ENCODE measurements at places on chromosomes 7 and 10.
A peak's percentile ranks its signal among the peaks of the same experiment; 100 is the strongest.

GRCh38 chr10:132645247-132645530, 107.6 kb downstream of the INPP5A start:
- DNase-seq: no peak

GRCh38 chr7:41861642-41862041, 158.8 kb upstream of the INHBA start:
- DNase-seq: no peak

DNA sequence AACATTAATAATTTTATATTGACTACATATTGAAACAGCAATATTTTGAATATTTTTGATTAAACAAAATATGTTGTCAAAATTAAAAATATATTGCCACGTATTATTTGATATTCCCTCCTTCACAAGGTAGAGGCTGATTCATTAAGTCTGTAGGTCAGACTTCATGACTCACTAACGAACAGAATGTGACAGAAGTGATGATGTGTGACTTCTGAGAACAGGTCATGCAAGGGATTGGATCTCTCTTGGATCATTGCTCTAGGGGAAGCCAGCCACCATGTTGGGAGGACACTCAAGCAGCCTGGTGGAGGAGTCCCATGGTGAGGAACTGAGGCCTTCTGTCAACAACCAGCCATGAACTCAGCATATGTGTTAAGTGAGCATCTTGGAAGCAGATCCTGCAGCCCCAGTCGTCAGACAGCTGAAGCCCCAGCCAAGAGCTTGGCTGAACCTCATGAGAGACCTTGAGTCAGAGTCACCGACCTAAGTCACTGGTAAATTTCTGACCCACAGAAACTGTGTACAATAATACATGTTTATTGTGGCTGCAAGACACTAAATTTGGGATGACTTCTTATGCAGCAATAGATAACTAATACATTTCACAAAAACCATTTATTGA, 66.6 kb downstream of the HTR5A start:
- DNase-seq: no peak

GRCh38 chr7:134367956-134368749, 51.4 kb upstream of the SLC35B4 start:
- DNase-seq: no peak

GRCh38 chr10:69742928-69743602, 58.6 kb upstream of the COL13A1 start:
- DNase-seq: peak; percentile 40

DNA sequence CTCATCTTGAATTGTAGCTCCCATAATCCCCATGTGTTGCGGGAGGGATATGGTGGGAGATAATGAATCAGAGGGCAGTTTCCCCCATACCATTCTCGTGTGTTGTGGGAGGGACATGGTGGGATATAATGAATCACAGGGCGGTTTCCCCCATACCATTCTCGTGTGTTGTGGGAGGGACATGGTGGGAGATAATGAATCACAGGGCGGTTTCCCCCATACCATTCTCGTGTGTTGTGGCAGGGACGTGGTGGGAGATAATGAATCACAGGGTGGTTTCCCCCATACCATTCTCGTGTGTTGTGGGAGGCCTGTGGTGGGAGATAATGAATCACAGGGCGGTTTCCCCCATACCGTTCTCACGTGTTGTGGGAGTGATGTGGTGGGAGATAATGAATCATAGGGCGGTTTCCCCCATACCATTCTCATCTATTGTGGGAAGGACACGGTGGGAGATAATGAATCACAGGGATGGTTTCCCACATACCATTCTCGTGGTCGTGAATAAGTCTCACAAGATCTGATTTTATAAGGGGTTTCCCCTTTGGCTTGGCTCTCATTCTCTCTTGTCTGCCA, 271.0 kb downstream of the MAD1L1 start:
- DNase-seq: no peak

GRCh38 chr7:128727239-128727638, 11.9 kb upstream of the CALU start:
- no peak for DNase-seq

- no peak for DNase-seq
Observed at GRCh38 chr7:123798532-123799188, 46.3 kb upstream of the HYAL4 start.

DNA sequence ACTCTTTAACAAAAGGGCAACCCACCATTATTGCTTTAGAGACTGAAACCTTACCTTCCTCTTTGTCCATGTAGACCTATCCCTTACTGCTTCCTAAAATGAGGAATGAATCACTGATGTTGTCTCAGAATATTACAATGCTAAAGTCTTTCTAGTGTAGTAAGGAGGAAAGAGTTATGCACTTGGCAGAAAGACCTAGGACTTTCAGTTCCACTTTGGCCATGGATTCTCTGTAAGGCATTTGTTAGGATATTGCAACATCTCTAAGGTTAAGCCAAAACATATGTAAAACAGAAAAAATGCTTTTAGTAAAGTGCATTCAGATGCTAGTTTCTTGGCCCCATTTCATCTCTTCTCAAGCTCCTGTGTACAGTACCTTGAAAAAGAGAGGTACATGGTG, 230.9 kb downstream of the PARD3 start:
- no peak for DNase-seq

DNA sequence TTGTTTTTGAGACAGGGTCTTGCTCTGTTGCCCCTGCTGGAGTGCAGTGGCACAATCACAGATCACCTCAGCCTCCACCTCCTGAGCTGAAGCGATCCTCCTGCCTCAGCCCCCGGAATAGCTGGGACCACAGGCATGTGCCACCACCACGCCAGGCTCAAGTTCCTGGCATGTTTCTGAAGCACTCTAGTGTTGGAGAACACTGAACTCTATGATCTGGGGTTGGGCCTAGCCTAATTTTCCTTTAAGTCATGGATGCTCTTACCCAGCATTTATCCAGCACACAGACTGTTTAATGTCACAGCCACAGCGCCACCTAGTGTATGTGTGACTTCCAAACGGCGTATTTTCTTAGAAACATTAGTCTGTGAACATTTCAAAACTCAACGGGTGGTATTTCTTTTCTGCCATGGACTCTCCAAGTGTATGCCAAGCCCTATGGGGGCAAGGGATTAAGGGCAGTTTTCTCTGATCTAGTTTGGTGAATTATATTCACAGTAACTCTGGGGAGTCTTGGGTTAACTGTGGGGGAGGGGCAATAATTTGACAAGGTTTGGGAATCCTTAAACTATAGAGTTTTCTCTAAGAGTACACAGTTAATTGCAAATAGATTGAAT, 91.8 kb downstream of the CREM start:
- peak; percentile 74 for DNase-seq

DNA sequence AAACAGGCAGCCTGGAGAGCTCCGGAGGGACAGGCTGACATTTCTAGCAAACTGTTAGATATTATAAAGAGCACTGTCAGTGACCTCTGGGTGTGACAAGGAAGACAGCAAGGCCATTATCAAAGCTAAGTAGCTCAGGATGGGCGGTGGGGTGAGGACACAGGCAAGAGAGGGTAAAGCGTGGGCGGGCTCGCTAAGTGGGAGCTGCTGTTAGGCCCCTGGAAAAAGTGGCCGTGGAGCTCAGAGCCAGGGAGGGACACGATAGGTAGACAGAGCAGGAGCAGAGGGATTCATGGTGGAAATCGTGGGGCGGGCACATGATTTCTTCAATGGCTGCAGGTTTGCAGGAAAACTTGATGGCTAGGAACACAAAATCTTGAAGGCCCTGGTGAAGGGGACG, 51.4 kb upstream of the NPS start:
- DNase-seq: no peak

GRCh38 chr7:38147005-38147404, 31.0 kb upstream of the STARD3NL start:
- no peak for DNase-seq

GRCh38 chr10:15316145-15316544, 54.9 kb downstream of the FAM171A1 start:
- no peak for DNase-seq

DNA sequence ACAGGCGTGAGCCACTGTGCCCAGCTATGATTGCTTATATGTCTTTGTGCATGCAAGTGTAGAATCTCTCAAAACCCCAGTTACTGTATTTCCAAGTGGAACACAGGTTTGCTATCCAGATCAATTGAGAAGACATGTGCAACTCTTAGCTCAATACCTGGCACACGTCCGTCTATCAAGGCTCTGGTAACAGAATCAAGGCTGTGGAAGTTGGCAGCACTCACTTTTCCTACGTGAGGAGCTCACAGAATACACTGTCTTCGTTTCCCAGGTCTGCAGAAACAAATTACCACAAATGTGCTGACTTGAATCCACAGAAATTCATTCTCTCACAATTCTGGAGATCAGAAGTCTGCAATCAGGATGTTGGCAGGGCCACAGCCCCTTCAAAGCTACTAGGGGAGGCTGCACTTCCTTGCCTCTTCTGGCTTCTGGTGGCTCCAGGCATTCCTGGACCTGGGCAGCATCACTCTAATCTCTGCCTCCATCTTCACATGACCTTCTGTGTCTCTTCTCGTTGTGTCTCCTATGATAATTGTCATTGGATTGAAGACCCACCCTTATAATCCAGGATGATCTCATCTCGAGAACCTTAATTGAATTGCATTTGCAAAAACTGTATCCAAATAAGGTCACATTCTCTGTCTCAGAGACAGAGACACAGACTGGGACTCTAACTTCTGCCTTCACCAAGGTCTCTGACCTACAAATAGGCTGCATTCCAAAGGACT, 84.8 kb upstream of the C7orf33 start:
- DNase-seq: no peak

GRCh38 chr7:108086962-108087361, 43.2 kb downstream of the LAMB4 start:
- DNase-seq: no peak

- no peak for DNase-seq
Observed at GRCh38 chr7:94272821-94273583, 121.7 kb upstream of the COL1A2 start.

GRCh38 chr10:80516506-80517075, 21.1 kb upstream of the SH2D4B start:
- DNase-seq: no peak

GRCh38 chr10:125226005-125226404, 65.6 kb upstream of the CTBP2 start:
- DNase-seq: no peak

DNA sequence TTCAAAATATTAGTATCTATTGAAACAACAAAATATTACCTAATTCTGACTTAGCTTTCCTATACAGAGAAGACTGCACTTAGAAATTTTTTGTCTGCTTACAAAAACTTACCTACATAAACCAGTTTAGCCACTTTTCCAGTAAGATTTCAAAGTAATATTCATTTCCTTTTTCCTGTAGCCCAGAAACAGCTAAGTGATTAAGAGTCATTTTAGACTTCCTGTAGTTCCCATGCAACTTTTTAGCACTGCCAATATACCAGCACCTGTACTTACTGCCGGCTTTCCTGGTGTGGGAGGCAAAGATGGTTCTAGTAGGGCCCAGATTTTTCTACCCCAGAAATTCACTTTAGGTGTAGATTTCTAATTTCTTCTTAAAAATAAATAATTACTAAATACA, 21.8 kb downstream of the NT5C2 start:
- no peak for DNase-seq

GRCh38 chr7:19663816-19664462, 44.9 kb downstream of the POLR1F start:
- no peak for DNase-seq

DNA sequence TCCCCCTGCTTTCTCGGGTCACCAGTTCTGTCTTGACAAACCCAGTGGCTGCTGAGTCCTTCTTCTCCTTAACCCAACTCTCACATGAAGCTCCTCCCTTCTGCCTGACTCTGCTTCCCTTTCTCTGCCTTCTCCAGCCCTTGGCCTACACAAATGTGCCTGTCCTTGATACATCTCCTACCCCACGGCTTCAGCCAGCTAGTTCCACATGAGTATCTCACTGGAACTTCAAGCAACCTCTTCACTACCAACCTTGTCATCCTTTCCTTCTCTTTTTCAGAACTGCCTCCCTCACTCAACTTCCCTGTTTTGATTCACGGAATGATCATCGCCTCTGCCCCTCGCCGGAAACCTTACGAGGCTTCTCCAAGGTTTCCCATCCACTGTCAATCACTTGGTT, 55.9 kb downstream of the PDIA4 start:
- DNase-seq: no peak

DNA sequence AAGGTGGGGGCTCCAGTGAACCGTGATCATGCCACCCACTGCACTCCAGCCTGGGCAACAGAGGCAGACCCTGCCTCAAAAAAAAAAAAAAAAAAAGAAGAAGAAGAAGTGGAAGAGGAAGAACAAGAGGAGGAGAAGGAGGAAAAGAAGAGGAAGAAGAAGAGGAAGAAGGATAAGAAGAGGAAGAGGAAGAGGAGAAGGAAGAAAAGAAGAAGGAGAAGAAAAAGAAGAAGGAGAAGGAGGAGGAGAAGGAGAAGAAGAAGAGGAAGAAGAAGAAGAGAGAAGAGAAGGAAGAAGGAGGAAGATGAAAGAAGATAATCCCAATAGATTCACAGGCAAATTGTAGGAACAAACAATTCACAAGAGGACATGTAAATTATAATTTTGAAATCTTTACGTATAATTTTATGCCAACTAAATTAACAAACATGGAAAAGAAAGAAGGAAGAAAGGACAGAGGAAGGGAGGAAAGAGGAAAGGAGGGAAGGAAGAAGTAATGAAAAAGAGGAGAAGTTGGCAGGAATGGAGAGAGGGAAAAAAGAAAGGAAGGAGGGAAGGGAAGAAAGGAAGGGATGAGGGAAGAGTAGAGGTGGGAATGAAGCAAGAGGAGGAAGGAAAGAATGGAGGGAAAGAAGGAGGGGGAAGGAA, 3.5 kb downstream of the SVOPL start:
- DNase-seq: no peak

DNA sequence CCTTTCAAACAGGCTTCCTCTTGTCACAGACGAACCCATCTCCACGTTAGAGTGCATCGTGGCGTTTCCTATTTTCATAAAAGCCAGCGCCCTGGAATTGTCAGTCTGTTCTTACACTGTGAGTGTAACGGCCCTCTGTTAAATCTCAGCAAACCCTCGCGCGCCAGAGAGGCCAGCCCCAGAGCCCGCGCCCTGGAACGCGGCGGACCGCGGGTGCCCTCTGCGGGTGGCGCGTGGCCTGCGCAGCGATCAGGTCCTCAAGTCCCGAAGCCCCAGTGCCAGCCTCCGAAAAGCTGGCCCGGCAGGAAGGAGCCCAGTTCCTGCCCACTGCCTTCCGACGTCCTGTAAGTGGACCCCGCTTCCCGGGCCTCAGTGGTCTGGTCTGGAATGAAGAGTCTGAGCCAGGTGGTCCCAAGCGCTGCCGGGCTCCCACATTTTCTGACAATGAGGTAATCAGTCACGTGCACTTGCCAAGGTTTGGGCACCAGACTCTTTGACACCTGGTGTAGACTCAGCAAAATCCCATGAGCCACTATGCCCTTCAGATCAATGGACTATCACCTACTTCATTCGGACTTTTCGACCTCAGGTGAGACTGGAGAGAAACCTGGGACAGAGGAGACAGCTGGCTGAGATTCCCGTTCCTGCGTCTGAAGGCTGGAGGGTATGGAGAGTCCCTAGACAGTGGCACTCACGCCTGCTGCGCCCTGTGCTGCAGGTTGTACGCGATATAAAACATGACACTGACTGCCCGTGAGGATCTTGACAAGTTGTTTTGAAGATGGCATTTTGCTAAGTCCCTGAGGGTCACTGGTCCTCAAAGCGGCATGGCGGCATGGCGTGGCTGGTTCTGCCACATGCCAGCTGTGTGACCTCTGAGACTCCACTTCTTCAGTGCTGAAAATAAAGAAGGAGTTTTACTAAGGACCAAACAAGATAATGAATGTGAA, 109.4 kb upstream of the LANCL2 start:
- peak; percentile 91 for DNase-seq

GRCh38 chr10:70418229-70418628, 14.3 kb downstream of the EIF4EBP2 start:
- DNase-seq: no peak

GRCh38 chr7:90618876-90619275, 22.8 kb downstream of the CDK14 start:
- DNase-seq: no peak
